Posterior vena cava (tissue), 2 donors: ENCODE measurements at places on chromosomes 5 and 9. TPM values are rescaled to one million over a fixed set of nuclear protein-coding genes. Genes with fewer than 3 reads are reported as not detected.
A peak's percentile ranks its signal among the peaks of the same experiment; 100 is the strongest.

DNA sequence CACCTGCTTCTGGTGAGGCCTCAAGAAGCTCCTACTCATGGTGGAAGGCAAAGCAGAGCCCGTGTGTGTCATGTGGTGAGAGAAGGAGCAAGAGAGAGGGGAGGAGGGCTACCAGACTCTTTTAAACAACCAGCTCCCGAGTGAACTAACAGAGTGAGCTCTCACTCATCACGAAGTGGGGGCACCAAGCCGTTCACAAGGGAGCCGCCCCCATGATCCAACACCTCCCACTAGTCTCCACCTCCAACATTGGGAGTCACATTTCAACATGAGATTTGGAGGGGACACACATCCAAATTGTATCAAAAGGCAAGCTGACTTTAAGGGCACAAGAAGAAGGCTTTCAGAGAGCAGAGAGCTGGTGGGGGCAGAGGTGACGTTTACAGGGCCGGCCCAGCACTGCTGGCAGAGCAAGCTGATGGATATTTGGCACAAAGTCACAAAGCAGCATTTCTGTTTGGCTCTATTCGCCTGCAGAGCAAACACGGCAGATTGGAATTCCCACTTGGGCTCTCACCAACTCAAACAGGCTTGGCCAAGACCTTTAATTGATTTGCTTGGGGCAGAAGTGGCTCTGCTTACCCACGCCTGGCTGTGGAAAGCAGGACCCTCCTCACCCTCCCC, 20.0 kb downstream of the PITX1 start:
- peak; percentile 67 for DNase-seq

GRCh38 chr9:116233160-116233530, 79.6 kb downstream of the PAPPA start:
- no peak for DNase-seq

DNA sequence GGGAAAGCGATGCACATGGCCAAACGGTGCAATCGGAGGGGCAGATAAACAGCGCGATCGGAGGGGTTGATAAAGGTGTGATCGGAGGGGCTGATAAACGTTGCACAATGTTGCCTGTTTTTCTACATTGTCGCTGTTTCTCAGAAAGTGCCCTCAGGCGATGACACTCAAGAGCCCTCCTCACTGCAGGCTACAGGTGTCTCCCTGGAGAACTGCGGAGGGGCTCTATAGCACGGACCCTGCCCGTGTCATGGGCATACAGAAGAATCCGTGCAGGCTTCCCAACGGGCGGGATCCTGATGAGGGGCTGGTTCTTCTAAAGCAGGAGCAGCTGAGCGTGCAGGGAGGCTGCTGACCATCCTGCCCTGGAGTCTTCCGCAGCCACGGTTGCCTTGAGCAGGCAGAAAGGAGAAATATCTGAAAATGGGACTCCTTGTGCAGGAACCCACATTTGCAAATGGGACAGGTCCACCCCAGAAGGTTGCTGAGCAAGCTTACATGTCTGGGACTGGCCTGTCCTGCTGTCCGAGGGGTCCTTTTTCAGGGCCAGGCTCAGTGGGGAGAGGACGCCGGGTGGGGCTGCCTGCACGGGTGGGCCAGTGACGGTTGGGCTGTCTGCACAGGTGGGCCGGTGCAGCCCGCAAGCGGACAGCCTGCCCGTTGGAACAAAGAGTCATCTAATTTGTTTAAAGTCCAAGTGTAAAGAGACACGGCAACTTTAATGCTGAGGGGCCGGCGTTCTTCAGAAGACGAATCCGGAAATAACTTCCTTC, 25.1 kb upstream of the LPCAT1 start:
- DNase-seq: peak; percentile 70

DNA sequence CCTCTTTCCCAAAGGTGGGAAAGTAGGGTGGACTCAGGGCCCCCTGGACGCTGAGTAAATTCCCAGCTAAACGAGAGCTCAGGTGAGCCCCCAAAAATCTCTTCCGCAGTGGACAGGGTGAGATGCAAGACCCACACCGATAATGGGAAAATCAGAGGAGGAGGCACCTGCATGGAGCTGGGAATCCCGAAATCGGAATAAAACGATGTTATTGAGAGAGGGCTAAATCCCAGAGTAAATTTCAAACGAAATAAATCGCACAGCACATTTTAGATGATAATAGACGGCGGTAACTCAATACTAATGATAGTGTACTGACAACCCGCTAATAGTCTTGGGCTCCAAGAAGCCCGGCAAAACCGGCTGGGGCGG, 3.0 kb upstream of the BARHL1 start:
- DNase-seq: no peak

- no peak for DNase-seq
Measured at GRCh38 chr5:112411903-112412302, 7.2 kb downstream of the EPB41L4A start.

DNA sequence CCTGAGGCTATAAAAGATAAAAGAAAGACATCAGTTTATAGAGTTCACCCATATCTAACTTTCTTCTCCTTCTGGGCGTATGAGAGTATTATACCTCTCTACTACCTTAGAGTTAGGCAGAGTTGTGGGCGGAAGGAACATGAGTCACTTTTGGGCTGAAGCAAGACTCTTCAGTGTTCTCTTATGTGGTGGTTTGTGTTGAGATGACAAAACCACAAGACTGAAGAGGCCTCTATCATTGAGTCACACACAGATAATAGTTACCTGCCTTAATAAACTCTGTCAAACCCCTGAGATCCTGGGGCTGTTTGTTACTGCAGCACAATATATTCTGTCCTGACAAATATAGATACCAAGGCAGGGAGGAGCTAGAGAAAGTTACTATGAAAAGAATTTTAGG, 184.2 kb downstream of the EFNA5 start:
- DNase-seq: no peak

- DNase-seq: no peak
Measured at GRCh38 chr5:102807878-102808502, 52.9 kb downstream of the PAM start.

DNA sequence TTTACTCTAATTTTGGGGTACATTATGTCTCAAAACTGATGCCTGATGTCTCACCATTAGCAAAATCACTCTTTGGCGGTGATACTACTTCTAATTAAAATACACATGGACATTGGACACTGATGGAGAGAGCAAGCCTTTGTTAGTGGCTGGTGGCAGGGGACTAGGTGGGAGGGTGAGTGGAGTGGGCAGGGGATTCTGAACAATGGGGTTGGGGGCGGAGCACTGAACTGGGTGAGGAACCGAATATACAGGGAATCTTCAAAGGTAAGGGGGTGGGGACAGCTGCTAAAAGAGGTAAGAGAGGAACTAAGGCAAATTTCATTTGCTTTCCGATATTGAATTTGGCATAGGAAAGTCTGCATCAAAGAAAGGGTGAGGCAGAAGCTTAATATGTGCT, 88.8 kb downstream of the CARTPT start:
- no peak for DNase-seq

GRCh38 chr5:145633474-145633873, 201.7 kb downstream of the PRELID2 start:
- no peak for DNase-seq

DNA sequence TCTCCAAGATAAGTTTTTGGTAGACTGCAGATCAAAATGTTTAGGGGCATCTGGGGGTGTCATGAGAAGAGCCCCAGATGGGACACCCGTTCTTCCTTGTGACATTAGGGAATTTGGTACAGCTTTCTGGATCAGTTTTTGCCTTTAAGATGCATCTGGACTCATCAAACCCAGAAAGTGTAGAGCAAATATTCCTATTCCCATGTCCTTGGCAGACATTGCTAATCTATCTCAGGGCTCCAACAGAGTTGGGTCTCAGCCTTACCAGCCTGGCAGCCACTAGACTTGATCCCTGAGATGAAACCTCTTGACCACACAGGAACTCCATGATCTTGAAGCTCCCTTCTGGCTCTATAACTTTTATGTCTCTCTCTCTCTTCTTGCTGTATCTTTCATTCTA, 35.6 kb downstream of the ERGIC1 start:
- DNase-seq: no peak

DNA sequence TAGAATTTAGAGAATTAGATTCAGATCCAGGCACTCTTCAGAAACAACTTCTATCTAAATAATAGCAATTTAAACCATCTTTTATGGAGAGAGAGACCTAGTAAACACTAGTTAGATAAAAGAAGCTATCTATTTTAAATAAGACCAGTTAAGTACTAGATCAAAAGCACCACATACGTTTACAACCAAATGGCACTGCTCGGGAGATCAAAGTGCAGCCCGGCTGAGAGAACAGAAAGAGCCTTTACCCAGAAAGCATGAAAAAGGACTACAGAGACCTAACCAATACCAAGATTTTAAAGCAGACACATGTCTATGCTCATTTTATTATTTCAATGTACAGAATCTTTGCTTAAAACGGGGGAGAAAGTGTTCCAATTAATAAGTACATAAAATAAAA, 30.8 kb downstream of the LIX1 start:
- no peak for DNase-seq

Gene HAVCR1
- total RNA-seq: 0.19 TPM

Gene GGTA1
- 3.8 TPM for total RNA-seq
